ENCODE measurements at places on chromosomes 16 and 17.
A peak's percentile ranks its signal among the peaks of the same experiment; 100 is the strongest.

DNA sequence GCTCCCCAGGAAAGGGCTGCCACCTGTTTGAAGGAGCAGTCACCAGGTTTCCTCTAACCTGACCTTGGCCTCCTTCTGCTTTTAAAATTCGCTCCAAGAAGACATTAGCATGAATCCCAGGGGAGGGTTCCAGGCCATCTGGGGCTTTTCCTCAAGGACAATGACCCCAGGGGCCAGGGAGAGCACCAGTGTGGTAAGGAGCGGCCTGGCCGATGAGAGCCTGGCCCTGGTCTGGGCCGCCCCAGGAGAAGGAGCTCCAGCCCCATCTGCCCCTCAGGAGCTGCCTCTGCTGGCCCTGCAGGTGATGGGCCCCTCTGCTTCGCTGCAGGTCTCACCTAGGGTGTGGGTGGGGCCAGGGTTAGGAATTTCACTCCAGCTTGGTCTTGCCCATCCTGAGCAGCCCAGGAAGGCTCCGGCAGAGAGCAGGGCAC is 209.2 kb upstream of the TNRC6C start:
- DNase-seq, result no peak

DNA sequence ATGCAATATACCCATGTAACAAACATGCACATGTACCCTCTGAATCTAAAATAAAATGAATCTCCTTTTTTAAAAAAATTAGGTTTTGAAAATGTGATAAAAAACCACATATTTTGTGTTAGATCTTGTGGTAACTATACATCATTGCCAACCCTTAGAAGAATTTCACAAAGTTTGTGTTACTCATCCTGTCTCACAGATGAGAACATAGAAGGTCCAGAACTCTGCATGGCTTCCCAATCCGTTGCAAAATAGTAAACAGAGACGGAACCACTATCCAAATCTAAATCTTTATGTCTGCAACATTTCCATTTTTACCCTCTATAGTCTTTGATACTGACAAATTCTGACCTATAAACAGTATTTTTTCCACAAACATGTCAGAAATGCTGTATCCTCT is 759.9 kb downstream of the KCNJ2 start:
- DNase-seq, result no peak

DNA sequence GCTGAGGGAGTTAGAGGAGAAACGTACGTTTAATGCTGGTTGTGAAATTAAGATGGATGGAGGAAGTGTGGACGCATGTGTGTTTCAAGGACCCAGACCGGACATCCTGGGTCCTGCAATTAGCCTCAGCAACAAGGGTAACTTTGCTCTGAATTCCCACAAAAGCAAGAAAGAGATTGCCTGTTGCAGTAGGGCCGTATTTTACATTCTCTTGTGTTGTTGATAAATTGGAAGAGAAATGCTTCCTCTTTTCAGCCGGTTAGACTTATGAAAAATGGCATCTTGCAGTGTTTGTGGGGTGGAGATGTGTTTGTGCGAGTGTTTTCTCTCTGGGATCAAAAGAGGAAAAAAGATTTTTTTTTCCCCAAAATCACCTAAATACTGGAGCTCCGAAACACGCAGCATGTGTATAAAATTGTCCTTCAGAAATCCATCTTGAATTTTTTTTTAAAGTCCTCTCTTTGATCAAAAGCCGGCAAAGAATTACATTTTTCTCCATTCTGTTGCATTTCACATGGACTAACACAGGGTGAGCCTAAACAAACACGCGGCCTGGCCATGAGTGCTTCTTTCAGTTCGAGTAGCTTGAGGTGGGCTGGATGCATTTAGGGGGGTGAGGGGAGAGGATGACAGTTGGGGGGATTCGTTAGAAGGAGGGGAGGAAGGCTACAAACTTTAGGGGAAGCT is 251.6 kb downstream of the C16orf95 start:
- no peak for DNase-seq

DNA sequence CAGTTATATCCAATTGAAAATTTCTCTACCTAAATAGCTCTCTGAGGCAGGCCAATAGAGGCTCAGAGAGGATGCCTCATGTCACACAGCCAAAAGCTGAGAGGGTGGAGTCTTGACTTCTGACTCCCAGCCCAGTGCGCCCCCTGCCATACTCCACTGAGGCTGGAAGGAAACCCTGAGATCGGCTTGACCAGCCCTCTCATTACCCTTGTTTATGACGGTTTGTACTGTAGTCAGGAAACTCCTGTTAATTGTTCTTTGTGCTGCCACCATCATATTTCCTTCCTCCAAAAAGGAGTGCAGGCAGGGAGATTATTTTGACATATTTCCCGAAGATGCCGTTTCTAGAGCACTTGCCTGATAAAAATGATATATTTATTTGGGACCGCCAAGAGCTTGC is 107.9 kb downstream of the AIPL1 start:
- no peak for DNase-seq

DNA sequence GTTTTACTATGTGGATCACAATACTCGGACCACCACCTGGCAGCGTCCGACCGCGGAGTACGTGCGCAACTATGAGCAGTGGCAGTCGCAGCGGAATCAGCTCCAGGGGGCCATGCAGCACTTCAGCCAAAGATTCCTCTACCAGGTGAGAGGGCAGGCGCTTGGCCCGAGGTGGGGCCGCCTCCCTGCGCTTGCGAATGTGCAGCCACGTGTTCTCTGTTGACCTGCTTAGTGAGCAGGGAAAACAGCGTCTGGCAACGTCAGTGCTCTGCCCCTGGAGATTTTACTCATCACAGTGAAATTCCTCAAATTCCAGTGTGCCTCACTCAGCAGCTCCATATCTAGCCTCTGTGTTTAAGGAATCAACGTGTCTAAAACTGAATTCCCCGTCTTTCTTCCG is 33.4 kb upstream of the CLEC18A start:
- DNase-seq, result no peak

DNA sequence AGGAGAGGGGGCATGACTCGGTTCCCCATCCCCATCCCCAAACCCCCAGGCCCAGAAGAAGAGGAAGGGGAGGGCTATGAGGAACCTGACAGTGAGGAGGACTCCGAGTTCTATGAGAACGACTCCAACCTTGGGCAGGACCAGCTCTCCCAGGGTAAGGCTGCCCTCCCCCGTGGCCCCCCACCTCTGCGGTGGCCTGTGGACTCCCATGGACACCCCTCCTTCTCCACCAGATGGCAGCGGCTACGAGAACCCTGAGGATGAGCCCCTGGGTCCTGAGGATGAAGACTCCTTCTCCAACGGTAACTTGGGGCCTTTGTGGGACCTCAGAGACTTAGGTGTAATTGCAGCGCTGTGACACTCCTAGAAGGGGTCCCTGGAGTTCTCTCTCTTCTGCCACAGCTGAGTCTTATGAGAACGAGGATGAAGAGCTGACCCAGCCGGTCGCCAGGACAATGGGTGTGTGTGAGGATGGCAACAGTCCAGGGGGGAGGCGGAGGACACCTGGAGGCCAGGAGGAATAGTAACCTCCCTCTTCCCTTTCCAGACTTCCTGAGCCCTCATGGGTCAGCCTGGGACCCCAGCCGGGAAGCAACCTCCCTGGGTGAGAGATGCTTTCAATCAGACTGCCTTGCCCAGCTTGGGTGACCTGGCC is 5.6 kb downstream of the CD19 start:
- DNase-seq, result no peak

DNA sequence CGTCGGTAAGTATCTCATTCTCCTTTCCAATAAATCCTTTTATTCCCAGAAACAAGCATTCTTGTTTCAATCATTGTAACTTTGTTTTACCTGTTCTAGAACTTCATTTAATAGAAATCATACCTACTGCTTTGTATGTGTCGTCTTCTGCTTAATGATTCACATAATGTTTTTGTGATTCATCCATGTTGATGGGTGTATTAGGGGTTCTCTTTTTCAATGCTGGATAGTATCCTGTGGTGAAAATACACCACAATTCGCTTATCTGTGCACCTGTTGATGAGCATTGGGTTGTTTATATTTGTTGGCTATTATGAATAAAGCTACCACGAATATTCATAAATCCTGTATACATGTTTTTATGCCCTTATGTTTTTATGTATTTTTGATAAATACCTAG is 703.2 kb downstream of the MAF start:
- DNase-seq, result no peak

DNA sequence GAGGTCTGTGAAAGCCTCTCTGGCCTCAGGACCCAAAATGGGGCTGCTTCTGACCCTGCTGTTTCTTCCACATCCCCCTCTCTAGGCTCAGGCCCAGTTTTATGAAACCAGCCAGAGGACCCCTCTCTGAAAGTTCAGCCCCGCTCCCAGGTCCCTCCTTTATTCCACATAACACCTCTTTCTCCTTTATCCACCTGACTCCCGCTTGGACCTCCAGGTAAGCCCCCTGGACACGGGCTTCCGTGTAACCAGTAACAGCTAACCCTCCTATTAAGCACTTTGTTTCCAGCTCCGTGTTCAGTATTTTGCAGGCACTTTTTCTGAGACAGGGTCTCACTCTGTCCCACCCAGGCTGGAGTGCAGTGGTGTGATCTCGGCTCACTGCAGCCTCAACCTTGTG is 37.4 kb downstream of the PSME3IP1 start:
- DNase-seq, result no peak

- no peak for DNase-seq
Measured at GRCh38 chr17:57489321-57489720, 233.0 kb downstream of the MSI2 start.

DNA sequence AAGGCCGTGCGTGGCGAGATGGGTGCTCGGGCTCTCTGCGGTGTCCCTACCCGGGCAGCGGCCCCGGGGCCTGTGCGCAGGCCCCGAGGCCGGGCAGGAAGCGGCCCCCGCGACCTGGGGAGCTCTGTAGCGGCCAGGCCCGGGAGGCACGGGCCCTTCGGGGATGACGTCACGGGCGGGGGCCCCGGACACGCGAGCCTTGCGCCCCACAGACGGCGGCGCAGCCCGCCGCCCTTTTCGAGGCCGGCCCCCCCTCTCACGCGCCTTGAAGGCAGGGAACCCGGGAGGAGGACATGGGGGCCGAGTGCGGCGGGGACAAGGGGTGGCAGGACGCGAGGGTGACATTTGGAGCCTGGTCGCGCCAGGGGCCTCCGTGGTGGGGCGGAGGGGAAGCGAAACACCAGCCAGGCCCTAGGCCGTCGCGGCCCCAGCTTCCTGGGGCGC is 1.1 kb downstream of the RAI1 start:
- DNase-seq, result no peak

DNA sequence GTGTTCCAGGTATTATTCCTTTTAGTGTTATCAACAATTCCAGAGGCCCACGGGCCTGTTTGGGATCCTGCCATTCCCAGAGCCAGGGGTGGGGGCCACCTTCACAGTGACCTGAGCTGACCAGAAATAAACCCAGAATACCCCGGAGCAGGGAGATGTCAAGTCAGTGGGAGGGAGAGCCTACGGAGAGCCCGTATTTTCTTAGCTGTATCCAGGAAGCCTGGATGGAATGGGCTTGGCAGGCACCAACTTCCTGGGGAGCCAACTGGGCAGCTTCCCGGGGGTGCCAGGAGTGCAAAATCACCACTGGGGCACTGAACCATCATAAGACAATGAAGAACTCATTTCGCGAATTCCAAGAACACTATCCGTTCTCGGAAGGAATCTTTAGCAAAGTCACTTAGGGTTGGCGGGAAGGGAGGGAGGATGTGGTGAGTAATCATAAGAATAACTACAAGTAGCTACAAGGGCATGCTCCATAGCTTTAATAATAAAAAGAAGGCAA is 13.2 kb upstream of the MRTFB start:
- DNase-seq, result no peak

GRCh38 chr17:74465378-74466110 is 890 bp upstream of the CD300A start:
- no peak for DNase-seq

- no peak for DNase-seq
Measured at GRCh38 chr17:6509031-6509771, 47.2 kb downstream of the PITPNM3 start.

DNA sequence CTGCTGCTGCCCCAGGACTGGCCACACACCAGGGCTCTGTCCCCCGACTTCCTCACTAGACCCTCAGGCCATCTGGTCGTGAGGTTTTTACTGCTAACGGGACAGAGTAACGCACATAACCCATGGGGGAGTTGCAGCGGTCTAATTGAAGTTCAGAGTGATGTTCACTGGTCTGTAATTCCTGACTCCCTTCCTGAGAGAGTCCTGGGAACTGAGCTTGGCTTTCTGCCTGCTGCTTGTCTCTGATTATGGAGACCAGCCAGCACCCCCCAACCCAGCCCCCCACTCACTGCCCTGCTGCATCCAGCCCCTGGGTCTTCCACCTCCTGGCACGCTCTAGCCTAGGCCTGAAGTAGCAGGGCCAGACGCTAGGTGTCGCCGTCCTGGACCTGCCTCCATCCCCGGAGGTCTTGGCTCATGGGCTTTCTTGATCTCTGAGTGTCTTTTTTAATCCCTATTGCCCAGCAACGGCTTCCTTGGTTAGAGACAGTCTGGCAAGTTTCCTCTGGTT is 192.9 kb downstream of the CCDC182 start:
- DNase-seq, result peak; percentile 71

DNA sequence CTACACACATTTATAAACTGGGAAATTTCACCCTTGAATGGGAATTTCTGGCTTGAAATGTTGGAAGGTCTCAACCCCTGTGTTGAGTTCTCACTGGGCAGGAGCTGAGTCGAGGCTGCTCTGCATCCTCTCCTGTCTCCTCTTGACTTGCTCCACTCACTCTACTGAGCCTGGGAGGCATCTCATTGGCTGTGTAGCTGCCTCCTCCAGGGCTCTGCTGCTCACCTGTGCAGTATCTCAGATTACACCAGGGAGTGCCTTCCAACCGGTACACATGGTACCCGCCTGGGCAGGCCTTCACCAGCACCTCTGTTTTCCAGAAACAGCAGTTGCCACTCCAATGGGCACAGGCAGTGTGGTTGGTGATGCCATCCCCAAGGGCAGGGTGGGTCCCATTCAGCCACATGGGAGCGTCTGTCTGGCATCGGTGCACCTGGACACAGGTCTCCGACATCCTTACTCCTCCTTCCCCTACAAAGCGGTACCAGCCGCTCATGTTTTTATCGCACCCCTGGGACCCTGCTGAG is 3.7 kb downstream of the GP2 start:
- no peak for DNase-seq

GRCh38 chr16:46582313-46582712 is 38.9 kb downstream of the SHCBP1 start:
- DNase-seq, result no peak

GRCh38 chr17:2962729-2963128 is 100.7 kb downstream of the OR1D5 start:
- no peak for DNase-seq

DNA sequence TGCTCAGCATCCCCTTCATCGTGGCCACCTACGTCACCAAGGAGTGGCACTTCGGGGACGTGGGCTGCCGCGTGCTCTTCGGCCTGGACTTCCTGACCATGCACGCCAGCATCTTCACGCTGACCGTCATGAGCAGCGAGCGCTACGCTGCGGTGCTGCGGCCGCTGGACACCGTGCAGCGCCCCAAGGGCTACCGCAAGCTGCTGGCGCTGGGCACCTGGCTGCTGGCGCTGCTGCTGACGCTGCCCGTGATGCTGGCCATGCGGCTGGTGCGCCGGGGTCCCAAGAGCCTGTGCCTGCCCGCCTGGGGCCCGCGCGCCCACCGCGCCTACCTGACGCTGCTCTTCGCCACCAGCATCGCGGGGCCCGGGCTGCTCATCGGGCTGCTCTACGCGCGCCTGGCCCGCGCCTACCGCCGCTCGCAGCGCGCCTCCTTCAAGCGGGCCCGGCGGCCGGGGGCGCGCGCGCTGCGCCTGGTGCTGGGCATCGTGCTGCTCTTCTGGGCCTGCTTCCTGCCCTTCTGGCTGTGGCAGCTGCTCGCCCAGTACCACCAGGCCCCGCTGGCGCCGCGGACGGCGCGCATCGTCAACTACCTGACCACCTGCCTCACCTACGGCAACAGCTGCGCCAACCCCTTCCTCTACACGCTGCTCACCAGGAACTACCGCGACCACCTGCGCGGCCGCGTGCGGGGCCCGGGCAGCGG is 3.2 kb downstream of the UTS2R start:
- no peak for DNase-seq
